Dorsolateral prefrontal cortex (tissue), 122 donors: ENCODE measurements at places on chromosomes 11 and 22.

- DNase-seq, result no peak
Measured at GRCh38 chr11:62504158-62504973, 42.2 kb downstream of the AHNAK start.

GRCh38 chr11:2443881-2444820 is at the start of gene TRPM5:
TSS of gene TRPM5 (minus strand) at chr11:2444514. CDS start at chr11:2423036, 21,478 bp downstream.
- DNase-seq, result peak; percentile 31

DNA sequence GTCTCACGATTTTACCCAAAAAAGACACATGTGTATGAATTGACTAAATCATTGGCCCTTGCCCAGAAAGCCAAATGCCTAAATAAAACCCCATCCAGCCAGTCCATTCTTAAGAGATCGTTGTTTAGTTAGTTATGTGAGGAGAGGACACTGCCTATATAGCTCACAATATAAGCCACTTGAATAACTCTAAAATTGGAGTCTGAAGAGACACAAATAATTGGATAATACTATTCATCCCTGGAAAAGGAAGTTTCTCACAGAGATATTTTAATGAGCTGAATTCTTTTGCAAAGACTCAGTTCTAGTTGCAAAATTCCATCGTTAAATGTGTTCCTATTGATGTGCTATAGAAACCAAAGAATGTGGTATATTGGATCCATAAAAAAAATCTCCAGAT is 176.7 kb downstream of the SOX6 start:
- DNase-seq, result no peak

DNA sequence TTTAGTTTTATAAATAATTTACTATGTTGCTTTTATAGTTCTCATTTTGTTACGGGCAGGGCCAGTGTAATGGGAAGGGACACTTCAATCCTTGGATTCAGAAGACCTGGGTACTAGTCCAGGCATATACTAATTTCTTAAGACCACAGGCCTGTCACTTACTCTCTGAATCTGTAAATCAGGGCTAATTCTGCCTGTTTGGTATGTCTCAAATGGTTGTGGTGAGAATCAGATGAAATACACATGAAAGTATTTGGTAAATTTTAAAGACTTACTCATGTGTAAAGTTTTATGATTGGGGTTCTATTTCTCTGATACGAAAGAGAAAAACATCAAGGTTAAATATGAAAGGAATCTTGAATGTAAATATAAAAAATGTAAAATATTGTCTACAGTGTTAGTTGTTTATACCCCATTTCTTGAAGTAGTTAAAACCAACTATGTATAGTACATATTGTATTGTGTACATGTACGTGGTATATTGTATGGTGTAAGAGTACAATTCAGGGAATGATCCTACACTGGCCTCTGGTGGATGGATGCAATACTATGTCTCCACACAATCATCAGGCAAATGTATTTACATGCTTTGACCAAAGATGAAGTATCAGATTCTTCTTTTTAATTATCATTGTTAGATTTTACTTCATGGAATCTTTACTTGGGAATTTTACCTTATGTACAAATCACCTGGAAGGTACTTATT is 24.5 kb upstream of the RAG2 start:
- no peak for DNase-seq

GRCh38 chr11:70146895-70147520 is 56.1 kb upstream of the FADD start:
- DNase-seq, result no peak

DNA sequence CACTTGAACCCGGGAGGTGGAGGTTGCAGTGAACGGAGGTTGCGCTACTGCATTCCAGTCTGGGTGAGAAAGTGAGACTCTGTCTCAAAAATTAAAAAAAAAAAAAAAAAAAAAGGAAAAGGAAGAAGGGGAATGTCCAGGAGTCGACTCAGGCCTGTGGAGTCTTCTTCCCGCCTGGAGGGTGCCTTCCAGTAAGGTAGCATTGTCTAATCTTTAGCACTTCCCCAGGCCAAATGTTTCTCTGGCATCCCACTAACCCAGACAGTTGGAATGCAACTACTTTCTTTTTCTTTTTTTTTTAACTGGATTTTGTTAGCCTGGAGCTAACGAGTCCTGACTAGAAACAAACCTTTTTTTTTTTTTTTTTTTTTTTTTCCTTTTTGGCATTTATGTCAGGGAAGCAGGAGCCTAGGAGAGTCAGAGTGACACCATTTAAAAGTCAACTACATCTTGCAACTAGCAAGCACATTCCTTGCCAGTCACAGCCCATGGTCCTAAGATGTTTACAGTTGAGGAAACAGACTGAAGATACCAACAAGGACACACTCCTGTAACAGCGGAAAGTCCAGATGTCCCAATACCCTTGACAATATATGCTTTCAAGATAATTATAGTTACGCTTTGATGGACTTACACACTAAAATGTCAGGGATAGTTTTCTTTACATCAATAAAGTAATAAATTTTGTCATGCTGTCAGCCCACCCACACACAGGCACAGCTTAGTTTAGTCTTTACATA is 10.6 kb downstream of the PLET1 start:
- no peak for DNase-seq

DNA sequence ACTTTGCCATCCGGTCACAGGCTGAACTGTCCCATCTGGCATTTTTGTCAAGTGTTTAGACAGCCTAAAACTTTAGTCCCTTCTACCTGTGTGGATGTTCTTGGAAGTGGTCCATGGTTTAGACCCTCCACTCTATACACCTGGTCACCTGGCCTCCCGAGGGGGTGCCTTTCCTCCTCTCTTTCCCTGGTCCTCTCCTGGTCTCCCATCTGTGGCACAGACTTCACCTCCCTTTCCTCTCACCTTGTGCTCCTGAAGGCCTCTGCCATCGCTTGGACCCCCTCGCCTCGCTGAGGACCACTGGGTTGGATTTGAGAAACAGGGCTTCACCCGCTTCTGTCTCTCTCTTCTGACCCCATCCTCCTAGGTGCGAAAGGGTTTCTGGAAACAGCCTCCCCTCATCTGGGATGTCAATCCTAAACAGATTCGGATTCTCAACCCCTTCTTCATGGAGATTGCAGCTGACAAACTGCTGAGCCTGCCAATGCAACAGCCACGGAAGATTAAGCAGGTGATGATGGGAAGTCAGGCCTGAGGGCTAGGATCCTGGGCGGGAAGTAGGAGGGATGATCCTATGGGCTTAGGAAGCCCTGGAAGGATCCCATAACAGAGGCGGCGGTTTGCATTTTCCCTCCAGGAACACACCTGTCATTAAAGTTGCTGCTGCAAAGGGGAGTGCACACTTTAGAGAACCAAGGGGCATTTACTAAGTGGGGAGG is 53.6 kb downstream of the ST3GAL4 start:
- DNase-seq, result no peak

DNA sequence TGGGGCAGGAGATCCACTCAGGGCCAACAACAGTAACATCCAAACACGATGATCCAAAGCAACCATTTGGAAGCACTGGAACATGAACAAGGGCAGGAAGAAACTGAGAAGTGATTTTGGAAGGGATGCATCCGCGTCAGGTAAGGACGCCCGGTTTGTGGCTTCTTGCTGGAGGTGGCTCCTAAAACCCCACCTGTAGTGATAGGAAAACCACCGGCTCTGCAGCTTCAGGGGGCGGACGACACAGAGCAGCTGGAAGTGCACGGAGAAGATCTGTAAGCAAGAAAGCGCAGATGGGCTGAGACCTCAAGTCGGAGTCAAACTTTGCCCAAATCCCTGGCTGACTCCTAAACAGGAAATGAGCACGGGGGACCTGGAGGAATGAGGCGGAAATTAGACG is 1066.1 kb downstream of the BRD1 start:
- DNase-seq, result peak; percentile 21

GRCh38 chr11:65898656-65899355 is 1.4 kb downstream of the FOSL1 start:
- no peak for DNase-seq

DNA sequence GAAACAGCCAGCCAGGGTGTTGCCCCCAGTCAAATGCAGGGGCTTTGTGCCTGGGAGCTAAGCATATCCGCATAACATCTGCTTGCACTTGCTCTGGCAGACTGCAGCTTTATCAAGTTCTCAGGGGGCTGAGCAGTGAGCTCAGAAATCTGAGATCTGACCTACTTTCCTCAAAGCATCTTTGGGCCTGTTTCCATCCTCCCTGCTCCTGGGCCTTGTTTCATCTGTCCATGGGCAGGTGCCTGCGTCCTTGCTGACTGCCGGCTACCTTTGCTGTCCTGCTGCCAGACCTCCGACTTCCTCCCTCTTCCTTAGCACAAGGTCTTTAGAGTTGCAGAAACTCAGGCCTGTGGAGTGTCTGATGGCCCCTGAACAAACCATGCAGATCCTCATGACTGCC is 131.2 kb upstream of the B3GAT1 start:
- DNase-seq, result no peak

DNA sequence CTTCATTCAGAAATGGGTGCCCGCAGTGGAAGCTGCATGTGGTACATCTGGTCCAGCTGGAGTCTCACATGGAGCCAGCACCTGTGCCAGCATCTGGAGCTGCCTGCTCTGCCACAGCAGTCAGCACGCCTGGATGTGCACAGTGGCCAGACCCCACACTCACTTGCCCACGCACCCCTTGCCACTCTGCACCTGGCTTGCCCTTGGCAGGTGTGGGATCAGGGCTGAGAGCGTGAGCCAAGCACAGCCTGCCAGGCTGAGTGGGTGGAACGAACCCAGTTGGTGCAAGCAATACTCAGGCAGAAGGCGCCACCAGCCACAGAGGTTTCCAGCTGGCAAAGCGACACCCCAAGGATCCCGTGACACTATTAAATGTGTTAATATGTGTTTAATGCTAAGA is 95.5 kb upstream of the AMOTL1 start:
- no peak for DNase-seq
